ENCODE measurements at places on chromosomes 12 and 14. TPM values are rescaled to one million over a fixed set of nuclear protein-coding genes. Genes with fewer than 3 reads are reported as not detected.

GPR65 gene
- total RNA-seq, result not detected

PTPRR gene
- total RNA-seq, result 0.18 TPM

IFI27L2 gene
- total RNA-seq, result 46.1 TPM

TOMM20L gene
- not detected for total RNA-seq

BCL2L14 gene
- total RNA-seq, result not detected

All from A549 treated with ZK216348 at 1 μM for 4 hours (cell line).